ENCODE measurements at places on chromosomes 3 and 15.

DNA sequence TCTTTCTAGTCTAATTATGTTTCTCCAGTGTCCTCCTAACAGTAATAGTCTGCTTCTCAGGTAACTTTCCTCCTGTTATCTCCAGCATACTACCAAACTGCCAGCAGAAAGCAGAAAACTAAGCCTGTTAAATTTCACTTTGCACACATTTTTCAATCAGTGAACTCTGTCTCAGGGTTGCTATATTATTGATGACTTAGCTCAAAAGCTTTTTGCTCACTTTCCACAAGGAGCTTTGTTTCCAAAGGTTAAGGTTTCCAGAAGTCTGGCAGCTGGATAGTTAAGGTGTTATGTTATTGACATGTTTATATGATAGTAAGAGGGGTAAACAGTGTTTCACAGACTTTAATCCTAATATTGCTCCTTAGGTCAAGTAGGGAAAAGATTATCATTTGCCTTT, 5.1 kb downstream of the TRPM7 start:
- no peaks in the 10 kb centered on the region for H3K36me3 ChIP-seq
- no peak overlapping the region for H3K27ac ChIP-seq
- H3K4me1 ChIP-seq = no peaks in the 10 kb centered on the region
- DNase-seq = no peak
- H3K4me3 ChIP-seq = no peak overlapping the region

- H3K36me3 ChIP-seq = no peaks in the 10 kb centered on the region
- no peak overlapping the region for H3K27ac ChIP-seq
- no peaks in the 10 kb centered on the region for H3K27me3 ChIP-seq
These were observed 140.6 kb upstream of the SLITRK3 start for GRCh38 chr3:165336786-165337185.

DNA sequence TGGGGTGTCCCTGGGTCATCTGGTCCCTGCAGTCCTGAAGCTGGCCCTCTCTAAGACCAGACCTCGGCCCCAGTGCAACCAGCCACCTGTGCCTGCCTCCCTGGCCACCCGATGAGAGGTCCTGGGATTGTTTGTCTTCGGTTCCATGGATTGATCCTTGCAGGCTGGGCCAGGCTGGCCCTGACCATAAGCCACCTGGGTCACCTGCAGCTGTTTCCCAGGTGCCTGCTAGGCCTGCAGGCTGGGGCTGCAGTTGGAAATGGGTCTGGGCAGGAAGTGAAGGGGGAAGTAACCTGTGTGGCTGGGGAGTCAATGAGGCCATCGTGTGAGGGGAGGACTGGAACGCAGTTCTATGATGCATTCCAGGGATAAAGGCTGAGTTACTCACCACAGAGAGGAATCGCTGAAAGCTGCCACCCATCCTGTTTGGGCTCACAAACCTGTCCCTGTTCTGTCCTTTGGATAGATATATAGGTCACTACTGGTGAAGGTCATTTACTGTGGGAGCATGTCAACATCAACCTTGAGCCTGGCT, 30.9 kb upstream of the VPS8 start:
- H3K36me3 ChIP-seq = no peaks in the 10 kb centered on the region
- H3K27me3 ChIP-seq = no peaks in the 10 kb centered on the region
- no peak for DNase-seq
- no peak overlapping the region for H3K27ac ChIP-seq

GRCh38 chr3:159818399-159818798, 170.2 kb upstream of the IL12A start:
- no peak for DNase-seq
- no peak overlapping the region for H3K4me3 ChIP-seq
- H3K36me3 ChIP-seq = no peaks in the 10 kb centered on the region
- no peaks in the 10 kb centered on the region for H3K27me3 ChIP-seq
- no peaks in the 10 kb centered on the region for H3K4me1 ChIP-seq
- no peak overlapping the region for H3K27ac ChIP-seq

DNA sequence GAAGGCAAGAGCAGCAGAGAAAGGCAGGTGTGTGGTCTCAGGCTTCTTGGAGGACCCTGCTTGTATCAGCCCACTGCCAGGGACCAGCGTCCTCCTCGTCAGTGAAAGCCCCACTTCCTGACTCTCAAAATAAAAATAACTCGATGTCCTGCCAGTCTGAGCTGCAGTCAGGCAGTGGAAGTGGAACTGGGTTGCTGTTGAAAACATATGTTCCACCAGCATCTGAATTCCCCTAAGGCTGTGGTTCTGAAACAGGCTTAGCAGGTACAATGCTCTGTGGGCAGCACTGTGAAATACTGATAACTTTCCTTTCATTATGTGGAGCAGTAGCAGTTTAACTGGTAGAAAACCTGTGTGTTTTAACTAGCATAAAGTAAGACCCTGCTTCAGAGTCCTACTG, 121.6 kb upstream of the EIF1B start:
- H3K27me3 ChIP-seq = no peaks in the 10 kb centered on the region
- no peaks in the 10 kb centered on the region for H3K4me1 ChIP-seq
- DNase-seq = no peak
- no peak overlapping the region for H3K4me3 ChIP-seq

DNA sequence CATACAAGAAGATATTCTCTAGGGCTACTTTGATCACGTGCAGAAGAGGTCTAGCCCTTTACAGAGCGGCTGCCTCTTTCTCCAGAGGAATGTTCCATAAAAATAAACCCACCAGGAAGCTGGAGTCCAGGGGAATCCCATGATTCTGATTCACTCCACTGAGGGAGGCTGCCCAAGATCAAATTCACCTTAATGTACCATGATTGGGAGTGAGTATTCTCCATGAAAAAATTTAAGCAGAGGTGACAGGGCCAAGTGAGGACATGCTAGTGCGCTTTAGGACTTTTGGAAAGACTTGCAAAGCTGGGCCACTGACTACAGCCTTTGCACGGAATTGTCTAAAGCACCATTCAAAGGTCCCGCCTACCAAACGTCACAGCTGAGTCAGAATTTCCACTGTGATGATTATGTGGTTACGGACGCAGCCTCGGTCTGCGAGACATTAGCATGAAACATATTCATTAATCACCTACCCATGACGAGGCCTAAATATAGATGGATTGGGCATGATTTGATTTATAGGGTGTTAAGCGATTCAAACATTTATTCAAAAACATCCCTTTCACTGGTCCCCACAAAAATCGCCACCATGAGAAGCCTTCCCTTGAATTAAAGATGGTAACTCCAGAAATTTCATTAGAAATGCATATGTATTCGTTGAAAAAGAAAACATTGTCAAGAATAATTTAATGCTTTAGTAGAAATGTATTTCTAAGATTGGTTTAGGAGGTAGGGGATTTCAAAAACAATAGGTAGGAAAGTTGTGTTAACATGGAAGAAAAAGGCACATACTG, 152.6 kb downstream of the GREM1 start:
- DNase-seq = no peak
- no peaks in the 10 kb centered on the region for H3K27me3 ChIP-seq
- H3K36me3 ChIP-seq = no peaks in the 10 kb centered on the region
- H3K4me1 ChIP-seq = peaks cover 7% of the 10 kb centered on the region
- H3K4me3 ChIP-seq = no peak overlapping the region

GRCh38 chr3:179000144-179000543, 71.5 kb downstream of the ZMAT3 start:
- no peak overlapping the region for H3K27ac ChIP-seq
- no peak for DNase-seq
- no peaks in the 10 kb centered on the region for H3K4me1 ChIP-seq
- H3K4me3 ChIP-seq = no peak overlapping the region

DNA sequence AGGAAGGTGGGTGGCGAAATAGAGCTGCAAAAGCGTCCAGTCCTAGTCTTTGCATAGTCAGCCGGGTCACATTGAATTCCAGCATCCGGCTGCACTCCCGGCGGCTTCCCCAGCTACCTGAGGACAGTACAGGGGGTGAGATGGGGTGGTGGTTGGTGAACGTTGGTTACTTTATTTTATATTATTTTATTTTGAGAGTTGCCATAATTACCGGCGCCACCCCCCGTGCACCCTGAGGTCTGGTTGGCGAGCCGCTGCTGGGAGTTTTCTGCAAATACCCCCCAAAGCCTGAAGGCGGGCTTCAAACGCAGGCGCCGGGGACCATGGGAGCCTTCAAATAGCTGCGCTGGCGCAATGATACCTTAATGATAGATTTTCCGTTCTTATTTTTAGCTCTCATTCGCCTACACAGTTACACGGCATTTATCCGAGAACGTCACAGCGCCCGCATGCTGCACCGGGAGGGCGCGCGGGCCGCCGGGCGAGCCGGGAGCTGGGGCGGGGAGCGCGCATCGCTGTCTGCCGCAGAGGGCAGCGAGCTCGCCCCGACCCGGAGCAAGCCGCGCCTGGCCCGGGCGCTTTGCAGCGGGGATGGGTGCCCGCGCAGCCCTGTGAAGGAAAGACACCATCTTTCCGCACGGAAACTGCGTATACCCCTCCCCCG, 756 bp upstream of the RASGRF1 start:
- H3K27me3 ChIP-seq = peaks cover 81% of the 10 kb centered on the region
- H3K4me1 ChIP-seq = peaks cover 14% of the 10 kb centered on the region
- no peak overlapping the region for H3K4me3 ChIP-seq
- no peak overlapping the region for H3K27ac ChIP-seq
- DNase-seq = peak; percentile 12
- no peaks in the 10 kb centered on the region for H3K36me3 ChIP-seq

DNA sequence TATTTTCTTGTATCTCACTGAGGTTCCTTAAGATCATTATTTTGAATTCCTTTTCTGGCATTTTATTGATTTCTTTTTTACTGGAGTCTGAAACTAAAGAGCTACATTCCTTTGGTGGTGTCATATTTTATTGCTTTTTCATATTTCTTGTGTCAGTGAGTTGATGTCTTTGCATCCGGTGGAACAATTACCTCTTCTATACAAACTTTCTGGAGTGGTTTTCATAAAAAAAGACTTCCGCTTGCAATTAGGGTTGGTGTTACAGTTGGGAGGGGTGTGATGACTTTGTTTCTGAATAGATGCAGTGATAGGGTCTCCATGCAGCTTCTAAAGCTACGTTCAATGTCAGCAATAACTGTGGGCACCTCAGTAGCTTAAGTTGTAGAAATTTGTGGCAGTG, 181.7 kb downstream of the LPP start:
- H3K27ac ChIP-seq = no peak overlapping the region
- DNase-seq = no peak
- H3K27me3 ChIP-seq = no peaks in the 10 kb centered on the region

GRCh38 chr15:71366926-71367325, 251.7 kb downstream of the THSD4 start:
- no peak for DNase-seq
- no peak overlapping the region for H3K4me3 ChIP-seq
- no peaks in the 10 kb centered on the region for H3K4me1 ChIP-seq
- H3K36me3 ChIP-seq = no peaks in the 10 kb centered on the region
- no peaks in the 10 kb centered on the region for H3K27me3 ChIP-seq

GRCh38 chr3:124653797-124654469, 76.3 kb upstream of the UMPS start:
- no peak for DNase-seq
- H3K27me3 ChIP-seq = no peaks in the 10 kb centered on the region
- no peak overlapping the region for H3K4me3 ChIP-seq
- no peak overlapping the region for H3K27ac ChIP-seq
- H3K4me1 ChIP-seq = no peaks in the 10 kb centered on the region

- no peaks in the 10 kb centered on the region for H3K4me1 ChIP-seq
- DNase-seq = no peak
- H3K36me3 ChIP-seq = no peaks in the 10 kb centered on the region
- no peaks in the 10 kb centered on the region for H3K27me3 ChIP-seq
- no peak overlapping the region for H3K27ac ChIP-seq
- no peak overlapping the region for H3K4me3 ChIP-seq
These were observed 10.0 kb downstream of the MRPS25 start for GRCh38 chr3:15055019-15055557.

DNA sequence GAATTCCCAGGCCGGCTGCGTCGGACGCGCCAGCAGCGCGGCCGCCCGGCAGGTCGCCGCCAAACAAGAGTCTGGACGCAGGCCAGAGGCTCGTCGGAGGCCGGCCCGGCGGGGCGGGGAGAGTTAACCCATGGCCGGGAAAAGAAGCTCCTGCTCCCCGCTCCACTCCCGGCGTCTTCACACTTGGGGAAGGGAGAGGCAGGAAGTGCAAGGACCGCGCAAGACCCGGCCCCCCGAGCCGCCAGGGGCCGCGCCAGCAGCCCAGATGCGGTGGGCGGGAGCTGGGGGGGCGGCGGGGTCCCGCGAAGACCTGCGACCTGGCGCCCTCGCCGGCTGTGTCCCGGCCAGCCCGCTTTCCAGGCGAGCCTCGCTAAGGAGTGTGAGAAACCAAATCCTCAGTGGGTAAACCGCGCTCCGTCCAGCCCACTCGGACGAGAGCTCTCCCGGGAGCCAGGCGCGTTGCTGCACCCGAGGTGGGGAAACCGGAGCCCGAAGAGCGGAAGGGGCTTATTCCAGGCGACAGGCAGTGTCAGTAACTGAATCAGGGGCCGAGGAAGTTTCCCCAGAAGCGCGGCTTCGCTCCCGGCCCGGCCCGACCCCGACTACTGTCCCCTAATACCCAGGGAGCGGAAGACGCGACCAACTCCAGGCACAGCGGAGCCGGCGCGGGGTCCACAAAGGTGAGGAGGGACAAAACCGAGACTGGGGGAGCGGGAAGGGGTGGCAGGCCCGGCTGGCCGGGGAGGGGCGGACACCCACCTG, 721 bp downstream of the ADAMTS7 start:
- peak overlapping the region; percentile 64 for H3K4me3 ChIP-seq
- H3K4me1 ChIP-seq = peaks cover 22% of the 10 kb centered on the region
- H3K36me3 ChIP-seq = no peaks in the 10 kb centered on the region
- H3K27me3 ChIP-seq = peaks cover 55% of the 10 kb centered on the region

- DNase-seq = no peak
- H3K27ac ChIP-seq = no peak overlapping the region
- H3K4me3 ChIP-seq = no peak overlapping the region
- H3K36me3 ChIP-seq = no peaks in the 10 kb centered on the region
- peaks cover 6% of the 10 kb centered on the region for H3K27me3 ChIP-seq
These were observed 103.3 kb upstream of the PRR23E start for GRCh38 chr3:127089486-127090145.

- DNase-seq = no peak
- H3K27ac ChIP-seq = no peak overlapping the region
- no peaks in the 10 kb centered on the region for H3K36me3 ChIP-seq
- H3K4me3 ChIP-seq = no peak overlapping the region
These were observed 39.6 kb downstream of the C3orf38 start for GRCh38 chr3:88189361-88189810.
